Gastroesophageal sphincter (tissue), 4 donors: ENCODE measurements at places on chromosomes 11 and 22.

DNA sequence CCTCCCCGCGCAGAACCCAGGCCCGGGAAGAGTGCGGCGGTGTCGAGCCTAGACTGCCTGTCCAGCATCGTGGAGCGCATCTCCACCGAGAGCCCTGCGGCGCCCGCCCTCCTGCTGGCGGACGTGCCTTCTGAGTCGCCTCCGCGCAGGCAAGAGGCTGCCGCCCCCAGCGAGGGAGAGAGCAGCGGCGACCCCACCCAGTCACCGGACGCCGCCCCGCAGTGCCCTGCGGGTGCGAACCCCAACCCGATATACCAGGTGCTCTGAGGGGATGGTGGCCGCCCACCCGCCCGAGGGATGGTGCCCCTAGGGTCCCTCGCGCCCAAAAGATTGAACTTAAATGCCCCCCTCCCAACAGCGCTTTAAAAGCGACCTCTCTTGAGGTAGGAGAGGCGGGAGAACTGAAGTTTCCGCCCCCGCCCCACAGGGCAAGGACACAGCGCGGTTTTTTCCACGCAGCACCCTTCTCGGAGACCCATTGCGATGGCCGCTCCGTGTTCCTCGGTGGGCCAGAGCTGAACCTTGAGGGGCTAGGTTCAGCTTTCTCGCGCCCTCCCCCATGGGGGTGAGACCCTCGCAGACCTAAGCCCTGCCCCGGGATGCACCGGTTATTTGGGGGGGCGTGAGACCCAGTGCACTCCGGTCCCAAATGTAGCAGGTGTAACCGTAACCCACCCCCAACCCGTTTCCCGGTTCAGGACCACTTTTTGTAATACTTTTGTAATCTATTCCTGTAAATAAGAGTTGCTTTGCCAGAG lies 2.0 kb downstream of the MYOD1 start:
- H3K4me3 ChIP-seq: no peak overlapping the region
- no peaks in the 10 kb centered on the region for H3K4me1 ChIP-seq
- H3K27ac ChIP-seq: no peak overlapping the region

DNA sequence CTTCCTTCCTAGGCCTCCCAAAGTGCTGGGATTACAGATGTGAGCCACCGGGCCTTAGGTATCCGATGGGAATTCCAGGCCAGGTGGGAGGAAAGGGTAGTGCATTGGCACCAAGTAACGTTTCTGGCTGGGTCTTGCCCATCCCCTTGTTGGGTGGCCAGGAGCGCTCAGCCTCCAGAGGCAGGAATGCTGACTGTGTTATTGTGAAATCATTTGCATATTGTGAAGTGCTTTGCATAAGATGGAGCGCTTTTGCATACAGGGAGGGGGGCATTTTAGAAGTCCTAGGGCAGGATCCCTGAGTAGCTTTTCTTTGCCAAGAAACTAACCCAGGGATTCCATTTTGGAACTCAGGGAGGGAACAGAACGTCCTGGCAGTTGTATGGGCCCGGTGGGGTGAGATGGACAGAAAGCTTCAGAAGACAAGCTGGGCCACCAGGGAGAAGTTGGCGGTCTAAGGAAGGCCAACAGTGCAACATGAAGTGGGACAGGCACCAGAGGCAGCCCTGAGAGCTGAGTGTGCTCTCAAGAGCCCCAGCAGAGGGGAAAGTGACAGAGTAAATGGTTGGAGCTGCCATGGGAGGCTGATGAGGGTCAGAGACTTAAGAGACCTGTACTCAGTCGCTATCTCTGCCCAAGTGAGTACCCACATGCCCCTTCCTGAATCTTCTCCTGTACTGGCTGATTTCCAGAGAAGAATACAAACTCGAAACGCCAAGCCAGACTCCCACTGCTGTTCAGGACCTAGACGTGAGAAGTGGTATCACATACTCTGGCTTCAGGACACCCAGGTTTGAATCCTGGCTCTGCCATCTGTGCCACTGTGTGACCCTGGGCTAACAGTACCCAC lies 1.3 kb upstream of the SLC39A13 start:
- peak overlapping the region; percentile 85 for H3K27ac ChIP-seq
- ATAC-seq: no peak
- peaks cover 22% of the 10 kb centered on the region for H3K36me3 ChIP-seq
- no peaks in the 10 kb centered on the region for H3K27me3 ChIP-seq
- peaks cover 27% of the 10 kb centered on the region for H3K4me1 ChIP-seq
- peak overlapping the region; percentile 89 for H3K4me3 ChIP-seq

- no peaks in the 10 kb centered on the region for H3K27me3 ChIP-seq
- H3K4me1 ChIP-seq: no peaks in the 10 kb centered on the region
- no peak overlapping the region for H3K4me3 ChIP-seq
- H3K27ac ChIP-seq: no peak overlapping the region
- no peaks in the 10 kb centered on the region for H3K36me3 ChIP-seq
Measured at GRCh38 chr11:94897330-94897768, 76.0 kb downstream of the CWC15 start.

- no peaks in the 10 kb centered on the region for H3K36me3 ChIP-seq
- H3K27me3 ChIP-seq: peaks cover 22% of the 10 kb centered on the region
- H3K4me1 ChIP-seq: no peaks in the 10 kb centered on the region
- no peak overlapping the region for H3K4me3 ChIP-seq
- no peak overlapping the region for H3K27ac ChIP-seq
Measured at GRCh38 chr22:43529934-43530333, 118.1 kb downstream of the MPPED1 start.

DNA sequence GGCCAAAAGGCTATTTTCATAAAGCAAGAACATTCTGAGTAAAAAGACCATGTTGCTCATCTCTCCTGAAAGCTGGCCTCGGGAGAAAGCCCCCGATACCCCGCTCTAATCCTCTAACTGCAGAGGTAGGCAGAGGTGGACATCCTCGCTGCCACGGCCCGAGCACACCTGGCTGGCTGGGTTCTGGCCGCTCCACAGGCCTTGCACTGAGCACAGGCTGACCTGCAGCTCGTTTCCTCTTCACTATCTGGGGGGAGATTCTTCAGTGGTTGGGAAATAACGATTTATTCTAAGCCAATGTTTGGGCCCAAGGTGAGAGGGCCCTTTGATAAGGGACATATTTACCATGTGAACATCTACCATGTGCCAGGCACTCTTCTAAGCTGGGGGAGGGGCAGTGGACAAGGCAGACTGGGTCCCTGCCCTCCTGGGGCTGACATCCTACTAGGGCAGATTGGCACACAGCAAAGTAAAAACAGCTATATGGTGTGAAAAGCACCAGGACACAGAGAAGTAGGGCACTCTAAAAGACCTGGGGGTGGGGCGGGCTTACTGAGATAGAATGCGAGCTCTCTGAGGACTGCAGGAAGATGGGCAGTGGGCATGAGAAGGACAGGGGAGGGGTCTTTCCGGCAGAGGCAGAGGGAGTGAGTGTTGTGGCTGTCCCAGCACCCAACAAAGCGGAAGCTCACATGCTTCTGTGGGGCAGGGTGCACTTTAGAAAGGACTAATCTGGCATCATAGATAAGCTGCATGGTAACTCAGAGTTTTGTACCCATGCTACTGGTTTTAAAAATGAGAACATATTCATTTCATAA lies 65.5 kb upstream of the ARFGAP3 start:
- H3K4me3 ChIP-seq: no peak overlapping the region
- peaks cover 48% of the 10 kb centered on the region for H3K4me1 ChIP-seq
- H3K27me3 ChIP-seq: no peaks in the 10 kb centered on the region
- H3K27ac ChIP-seq: peak overlapping the region; percentile 74
- no peaks in the 10 kb centered on the region for H3K36me3 ChIP-seq
- no peak for ATAC-seq

DNA sequence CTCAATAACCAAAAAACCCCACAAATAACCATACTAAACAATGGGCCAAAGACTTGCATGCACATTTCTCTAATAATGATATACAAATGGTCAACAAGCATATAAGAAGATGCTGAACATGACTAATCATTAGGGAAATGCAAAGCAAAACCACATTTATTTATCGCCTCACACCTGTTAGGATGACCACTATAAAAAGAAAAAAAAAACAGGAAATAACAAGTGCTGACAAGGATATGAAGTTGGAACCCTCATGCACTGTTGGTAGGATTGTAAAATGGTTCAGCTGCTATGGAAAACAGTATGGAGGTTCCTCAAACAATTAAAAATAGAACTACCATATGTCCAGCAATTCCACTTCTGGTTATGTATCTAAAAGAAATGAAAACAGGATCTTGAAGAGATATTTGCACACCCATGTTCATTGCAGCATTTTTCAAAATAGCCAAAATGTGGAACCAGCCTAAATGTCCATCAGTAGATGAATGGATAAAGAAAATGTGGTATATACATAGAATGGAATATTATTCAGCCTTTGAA lies 66.2 kb downstream of the AMBRA1 start:
- no peak for ATAC-seq
- H3K27me3 ChIP-seq: no peaks in the 10 kb centered on the region
- no peak overlapping the region for H3K4me3 ChIP-seq
- H3K4me1 ChIP-seq: peaks cover 30% of the 10 kb centered on the region

DNA sequence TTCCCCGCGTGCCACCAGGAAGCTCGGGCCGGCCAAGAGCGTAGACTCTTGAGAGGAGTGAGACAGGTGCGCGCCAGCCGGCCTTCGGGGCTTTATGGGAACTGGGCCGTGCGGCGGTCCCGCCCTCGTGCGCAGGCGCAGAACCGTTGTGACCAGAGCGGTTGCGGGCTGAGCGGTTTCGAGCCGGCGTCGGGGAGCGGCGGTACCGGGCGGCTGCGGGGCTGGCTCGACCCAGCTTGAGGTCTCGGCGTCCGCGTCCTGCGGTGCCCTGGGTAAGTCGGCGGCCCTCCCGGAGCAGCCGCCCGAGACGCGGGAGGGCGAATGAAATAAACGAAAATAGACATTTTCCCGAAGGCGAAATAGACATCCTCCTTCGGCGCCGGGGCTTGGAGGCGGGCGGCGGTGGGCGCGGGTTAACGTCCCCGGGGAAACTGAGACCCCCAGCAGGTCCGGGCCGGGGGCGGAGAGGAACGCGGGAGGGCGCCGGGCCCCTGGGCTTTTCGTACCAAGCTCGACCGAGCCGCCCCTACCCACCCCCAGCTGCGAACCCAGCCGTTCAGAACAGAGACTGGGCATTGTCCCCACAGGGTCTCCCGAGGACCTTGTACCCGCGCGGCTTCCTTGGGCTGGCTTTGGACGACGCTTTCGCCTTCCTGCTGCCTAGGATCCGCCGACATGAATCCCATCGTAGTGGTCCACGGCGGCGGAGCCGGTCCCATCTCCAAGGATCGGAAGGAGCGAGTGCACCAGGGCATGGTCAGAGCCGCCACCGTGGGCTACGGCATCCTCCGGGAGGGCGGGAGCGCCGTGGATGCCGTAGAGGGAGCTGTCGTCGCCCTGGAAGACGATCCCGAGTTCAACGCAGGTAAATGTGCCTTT lies at the start of gene ASRGL1:
ASRGL1 (plus strand) TSS at position 146 of the 879 bp plus-strand sequence; CDS start at position 676, 530 bp downstream.
- no peaks in the 10 kb centered on the region for H3K36me3 ChIP-seq
- no peak within 1 kb of the TSS for H3K27ac ChIP-seq
- peak; percentile 93 for ATAC-seq
- peak within 1 kb of the TSS; percentile 78 for H3K4me3 ChIP-seq
- H3K4me1 ChIP-seq: peaks cover 3% of the 10 kb centered on the region
- H3K27me3 ChIP-seq: peaks cover 15% of the 10 kb centered on the region

DNA sequence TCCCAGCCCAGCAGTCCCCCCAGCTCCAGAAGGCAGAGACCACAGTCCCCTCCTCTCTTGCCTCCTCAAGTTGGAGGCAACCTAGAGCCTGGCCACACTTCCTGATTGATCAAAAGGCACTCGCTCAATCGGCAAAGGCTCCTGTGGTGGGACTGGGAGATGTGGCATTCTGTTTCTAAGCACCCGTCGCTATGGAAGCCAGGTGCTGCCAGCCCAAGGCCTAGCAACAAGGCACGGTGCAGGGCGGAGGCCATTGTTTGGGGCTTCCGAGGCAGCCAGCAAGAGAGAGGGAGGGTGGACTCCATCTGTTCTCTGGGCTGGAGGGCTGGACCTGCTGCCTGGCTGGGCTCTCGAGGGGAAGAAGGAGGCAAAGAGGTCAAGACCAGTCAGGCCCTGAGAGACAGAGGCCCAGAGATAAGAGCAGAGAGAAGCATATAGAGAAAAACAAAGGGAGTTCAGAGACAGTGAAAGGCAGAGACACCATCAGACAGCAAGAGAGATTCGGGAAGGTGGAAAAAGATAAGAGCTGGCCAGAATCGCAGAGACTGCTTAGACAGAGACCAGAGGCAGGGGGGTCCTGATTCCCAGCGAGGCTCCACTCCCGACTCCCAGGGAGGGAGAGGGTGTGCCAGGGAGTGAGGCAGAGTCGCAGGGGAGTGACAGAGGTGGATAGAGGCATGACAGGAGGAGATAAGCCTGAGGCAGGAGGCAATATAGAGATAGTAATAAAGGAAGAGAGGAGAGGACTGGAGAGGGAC lies 21.2 kb downstream of the PDE2A start:
- H3K36me3 ChIP-seq: no peaks in the 10 kb centered on the region
- no peaks in the 10 kb centered on the region for H3K4me1 ChIP-seq
- ATAC-seq: no peak
- no peak overlapping the region for H3K27ac ChIP-seq

DNA sequence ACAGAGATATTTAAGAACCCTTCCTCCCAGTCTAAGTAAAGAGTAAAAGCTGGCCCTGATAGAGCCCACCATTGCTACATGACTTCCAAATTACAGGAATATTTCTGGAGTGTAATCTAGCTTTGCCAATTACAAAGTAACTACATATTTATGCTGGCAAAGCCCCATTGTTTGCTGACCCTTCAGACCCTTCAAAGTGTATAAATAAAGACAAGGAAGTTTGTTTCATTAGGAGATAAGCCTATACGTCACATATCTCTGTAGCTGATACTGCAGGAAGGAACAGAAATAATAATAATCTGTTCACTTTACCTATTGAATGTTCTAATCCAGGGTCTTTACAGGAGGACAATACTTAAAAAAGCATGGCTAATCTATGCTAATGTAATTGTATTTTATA lies 375.1 kb downstream of the SOX6 start:
- no peak for ATAC-seq
- no peaks in the 10 kb centered on the region for H3K27me3 ChIP-seq
- H3K4me1 ChIP-seq: no peaks in the 10 kb centered on the region
- H3K36me3 ChIP-seq: no peaks in the 10 kb centered on the region
- H3K27ac ChIP-seq: no peak overlapping the region

DNA sequence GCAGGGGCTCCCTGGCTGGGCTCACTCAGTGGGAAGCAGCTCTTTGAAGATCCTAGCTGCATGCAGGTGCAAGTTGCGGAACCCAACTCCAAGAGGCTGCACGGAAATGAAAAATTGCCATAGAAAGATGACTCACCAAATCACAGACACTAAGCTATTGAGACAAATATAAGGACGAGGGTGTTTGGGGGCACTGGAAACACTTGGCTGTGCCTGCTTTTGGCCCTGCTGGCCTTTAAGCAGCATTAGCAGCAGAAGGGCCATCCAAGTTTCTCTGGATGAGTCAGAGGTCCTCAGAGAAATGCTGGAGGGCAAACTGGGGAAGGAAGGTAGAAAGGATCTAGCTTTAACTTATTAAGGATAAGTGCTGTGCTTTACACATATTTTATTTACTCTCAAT lies 282.3 kb downstream of the KIRREL3 start:
- peaks cover 41% of the 10 kb centered on the region for H3K27me3 ChIP-seq
- no peaks in the 10 kb centered on the region for H3K36me3 ChIP-seq
- ATAC-seq: no peak
